Esophagus mucosa (tissue), 1 donor: ENCODE measurements at places on chromosomes 7 and 10.

DNA sequence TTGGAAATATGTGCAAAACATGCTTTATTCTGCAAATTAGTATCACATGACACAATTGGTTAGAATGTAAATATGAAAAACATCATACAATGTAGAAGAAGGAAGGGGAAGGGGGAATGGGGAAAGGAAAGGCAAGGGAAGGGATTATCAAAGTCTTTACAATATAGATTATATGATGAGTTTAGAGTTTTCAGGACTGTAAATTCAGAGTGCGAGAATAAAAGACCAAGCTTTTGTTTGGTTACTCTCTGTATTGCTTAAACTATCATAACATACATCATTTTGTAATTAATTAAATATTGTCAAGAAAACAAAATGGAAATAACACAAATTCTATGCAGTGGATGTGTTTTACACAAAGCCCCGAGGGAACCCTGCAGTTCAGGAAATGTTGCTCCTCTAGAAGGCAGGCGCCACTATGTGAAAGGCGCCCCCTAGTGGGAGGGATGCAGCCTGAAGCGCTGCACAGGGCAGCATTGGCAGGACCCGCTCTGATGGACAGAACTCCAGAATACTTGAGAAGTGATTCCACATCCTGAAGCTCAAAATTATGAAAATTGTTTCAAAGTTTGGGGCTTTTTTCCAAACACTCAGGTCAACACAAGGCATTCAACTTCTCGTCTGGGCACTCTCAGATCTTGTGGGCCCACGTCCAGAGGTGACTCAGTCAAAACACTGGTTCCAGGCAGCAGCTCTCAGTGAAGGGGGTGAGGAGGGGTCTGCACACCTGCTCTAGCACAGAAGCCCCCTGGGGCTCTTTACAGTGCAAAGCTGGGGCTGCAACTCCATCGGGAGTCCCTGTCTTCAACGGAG, 31.6 kb upstream of the TMEM254 start:
- ATAC-seq = peak; percentile 90

DNA sequence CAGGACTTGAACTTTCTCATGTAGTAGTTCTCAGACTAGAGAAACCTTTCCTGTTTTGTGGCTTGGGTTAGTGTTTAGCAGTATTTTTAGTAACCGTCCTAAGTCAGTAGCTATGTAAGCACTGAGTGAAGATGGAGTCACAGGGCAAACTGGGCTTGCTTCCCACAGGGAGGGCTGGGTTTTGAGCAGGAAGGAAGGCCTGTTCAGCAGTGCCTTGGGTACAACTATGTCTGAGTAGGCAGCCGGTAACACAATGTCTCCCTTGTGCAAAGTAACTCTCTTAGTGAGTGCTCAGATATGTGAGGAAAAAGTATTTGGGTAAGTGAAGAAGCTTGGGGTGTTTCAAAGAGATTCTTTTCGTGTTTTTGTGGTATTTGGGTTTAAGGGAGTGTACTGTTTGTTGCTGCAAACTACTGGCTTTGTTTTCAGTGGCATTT, 96.4 kb downstream of the CCSER2 start:
- peak; percentile 99 for ATAC-seq

DNA sequence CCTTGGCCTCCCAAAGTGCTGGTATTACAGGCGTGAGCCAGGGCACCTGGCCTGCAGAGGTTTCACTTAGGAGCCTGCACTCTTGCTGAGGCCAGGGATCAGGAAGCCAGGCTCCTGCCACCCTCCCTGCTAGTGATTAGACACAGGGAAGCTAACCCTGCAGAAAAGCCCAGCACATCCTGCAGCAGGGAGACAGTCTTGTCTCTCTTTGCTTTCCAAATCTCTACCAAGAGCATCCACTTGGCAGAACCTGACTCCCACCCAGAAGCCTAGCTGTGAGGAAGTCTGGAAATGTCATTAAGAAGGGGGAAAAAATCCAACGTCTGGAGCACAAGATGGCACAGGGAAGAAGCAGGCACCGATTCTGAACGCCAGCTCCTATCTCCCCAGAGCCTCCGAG, 8.0 kb upstream of the FAM171A1 start:
- no peak for ATAC-seq

- ATAC-seq = no peak
These were observed 4.8 kb downstream of the DHTKD1 start for GRCh38 chr10:12073526-12073925.

DNA sequence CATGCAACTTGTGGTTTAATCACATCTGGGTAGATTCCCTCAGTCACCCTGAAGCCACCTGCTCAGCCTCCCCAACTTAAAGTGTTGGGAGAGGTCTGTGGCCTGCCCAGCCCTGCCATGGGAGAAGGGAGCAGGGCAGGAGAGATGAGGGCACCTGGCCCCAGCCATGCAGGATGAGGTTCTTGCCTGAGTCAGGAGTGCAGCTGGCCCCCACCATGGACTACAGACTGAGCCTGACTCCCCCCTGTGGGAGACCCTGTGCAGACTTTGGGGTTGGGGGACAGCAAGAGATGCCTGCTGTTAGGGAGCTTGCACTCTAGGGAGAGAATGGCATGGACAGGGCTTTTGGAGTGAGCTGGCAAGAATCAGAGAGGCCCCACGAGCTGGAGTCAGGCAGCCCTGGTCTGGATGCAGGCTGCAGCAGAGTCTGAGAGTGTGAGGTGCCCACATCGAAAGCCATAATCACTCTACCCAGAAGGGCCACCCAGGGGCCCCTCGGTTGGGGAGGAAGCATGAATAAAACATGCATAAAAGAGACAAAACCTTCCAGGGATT, 34.7 kb upstream of the DPYSL4 start:
- ATAC-seq = no peak

DNA sequence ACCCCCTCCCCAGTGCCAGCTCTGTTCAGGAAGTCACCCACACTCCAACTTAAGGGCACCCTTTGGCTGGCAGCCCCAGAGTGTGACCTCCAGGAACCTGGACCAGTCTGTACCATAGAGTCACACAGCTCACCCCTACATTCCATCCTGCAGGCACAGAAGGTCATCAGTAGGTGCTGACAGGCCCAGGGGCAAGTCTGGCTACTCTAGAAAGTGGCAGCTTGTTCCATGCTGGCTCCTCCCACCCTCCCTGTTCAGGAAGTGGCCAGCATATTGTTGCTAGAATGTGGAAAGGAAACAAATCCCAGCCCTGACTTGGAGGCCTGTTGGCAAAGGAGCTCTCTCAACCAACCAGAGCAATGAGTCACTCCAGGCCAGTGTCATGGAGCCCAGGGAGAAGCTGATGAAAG, 3.2 kb upstream of the NCOA4 start:
- ATAC-seq = peak; percentile 69

DNA sequence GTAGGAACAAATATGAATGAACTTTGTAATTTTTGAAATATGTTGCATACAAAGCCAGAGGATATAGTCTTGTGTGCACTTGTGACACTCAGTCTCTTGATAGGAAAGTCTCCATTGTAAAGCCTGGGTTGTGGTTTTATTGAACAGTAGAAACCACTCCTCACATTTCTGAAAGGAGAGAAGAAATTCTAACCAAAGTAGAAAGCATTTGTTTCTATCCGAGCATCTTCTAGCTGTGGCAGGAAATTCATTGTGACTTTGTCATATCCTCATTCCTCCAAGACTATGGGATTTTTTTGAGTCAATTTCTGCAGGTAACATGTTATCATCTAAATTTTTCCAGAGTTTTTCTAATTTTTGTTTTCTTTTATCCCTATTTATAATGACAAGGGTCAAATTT, 55.5 kb upstream of the NCF1 start:
- no peak for ATAC-seq

- no peak for ATAC-seq
These were observed 2.6 kb downstream of the GTPBP4 start for GRCh38 chr10:990808-991207.

DNA sequence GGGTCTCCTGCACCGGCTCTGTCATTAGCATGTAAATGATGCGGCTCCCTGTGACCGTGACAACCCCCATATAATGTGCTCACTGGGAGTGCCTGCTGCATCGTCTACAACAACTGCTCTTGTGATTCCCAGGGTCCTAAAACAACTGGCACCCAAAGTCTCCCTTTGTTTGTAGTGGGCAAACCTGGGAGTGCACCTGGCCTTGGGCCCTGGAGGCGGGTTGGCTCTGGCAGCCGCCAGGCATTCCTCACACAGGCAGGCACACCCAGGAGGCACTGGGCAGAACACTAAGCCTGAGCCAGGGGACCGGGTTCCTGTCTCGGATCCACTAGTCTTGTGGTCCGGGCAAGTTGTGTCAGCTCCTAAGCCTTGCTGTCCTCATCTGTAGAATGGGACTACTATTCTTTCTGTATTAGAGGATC, 115.5 kb upstream of the GPR26 start:
- ATAC-seq = no peak

- no peak for ATAC-seq
These were observed 8.3 kb upstream of the SEMA3A start for GRCh38 chr7:84202855-84203254.

DNA sequence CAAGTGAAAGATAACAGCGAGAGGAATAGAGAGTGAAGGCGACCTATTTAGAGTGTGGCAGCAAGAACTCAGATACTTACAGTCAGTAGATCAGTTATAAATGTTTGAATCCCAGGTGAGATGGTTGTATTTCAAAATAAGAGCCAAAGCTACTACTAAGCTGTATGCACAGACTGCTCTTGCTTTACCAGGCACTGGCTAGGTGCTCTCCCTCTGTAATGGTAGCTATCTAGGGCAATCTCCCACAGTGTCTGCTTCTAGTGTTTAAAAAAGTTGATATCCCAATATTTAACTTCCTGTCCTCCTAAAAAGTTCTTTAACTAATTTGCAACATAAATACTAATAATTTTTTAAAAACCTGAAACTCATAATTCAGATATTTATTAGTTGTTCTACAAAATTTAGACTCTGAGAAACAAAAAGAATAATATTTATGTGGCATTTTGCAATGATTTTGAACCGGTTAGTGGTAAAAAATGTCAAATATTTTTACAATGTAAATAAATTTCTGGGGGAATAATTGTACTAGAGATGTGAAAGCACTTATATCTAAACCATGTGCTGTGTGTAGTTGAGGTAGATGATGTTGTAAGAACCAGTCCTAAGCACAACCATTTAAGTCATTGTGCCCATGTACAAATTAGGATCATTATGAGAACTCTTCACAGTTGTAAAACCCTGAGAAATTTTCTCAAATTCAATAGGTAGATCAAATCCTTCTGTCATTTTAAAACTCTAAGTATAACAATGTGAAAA, 349.3 kb upstream of the SEMA3D start:
- no peak for ATAC-seq

GRCh38 chr7:92778972-92779371, 57.4 kb downstream of the CDK6 start:
- ATAC-seq = no peak

DNA sequence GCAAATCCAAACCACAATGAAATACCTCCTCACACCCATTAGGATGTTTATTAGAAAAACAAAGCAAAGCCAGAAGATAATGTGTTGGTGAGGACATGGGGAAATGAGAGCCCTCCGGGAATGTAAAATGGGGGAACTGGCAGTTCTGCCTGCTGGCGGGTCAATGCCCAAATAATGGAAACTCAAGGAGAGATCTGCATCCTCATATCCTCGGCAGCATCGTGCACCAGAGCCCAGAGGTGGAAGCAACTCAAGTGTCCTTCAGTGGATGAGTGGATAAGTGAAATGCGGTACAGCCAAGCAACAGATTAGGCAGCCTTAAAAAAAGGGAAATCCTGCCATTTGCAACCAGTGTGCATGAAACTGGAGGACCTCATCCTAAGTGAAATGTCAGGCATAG, 325.2 kb downstream of the WDR37 start:
- ATAC-seq = no peak

DNA sequence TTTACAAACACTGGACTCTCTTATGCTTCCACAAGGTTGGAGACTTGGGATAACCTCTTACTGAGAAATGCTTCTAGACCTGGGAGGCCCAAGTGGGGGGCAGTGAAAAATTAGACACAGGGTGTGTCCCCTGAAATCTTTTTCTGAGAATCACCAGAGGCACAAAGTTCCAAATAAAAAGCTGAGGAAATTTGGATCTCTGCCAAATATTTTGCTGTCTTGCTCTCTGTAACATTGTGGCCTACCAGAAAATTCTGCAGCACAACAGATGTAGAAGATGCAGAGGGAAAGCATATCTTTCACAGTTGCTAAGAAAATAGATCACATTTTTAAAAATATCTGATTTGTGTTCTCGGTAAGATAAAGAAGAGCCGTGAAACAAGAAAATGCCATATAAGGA, 849.4 kb downstream of the CCSER2 start:
- ATAC-seq = no peak

DNA sequence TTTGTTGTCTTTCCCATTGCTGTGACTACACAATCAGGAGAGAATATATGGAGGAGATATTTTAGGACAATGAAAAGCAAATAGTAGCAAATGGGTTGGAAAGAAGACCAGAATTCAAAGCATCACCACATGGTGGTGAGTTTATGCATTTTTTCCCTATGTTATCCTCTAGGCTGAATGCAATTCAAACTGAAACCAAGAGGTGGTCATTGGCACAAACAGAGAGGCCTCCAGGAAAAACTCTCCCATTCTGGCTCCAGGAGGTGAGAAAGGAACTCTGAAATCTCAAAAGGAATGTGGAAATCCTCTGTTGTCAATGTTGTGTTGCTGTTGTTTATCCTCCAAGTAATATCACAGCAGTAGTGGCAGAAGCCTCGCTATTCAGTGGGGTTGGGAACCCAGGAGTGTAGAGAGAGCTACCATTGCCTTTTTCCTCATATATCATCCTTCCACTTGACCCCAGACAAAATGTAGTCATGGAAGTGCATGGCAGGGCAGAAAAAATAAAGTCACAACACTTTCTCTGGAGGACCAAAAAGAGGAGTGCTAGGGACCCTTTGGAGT, 819.1 kb downstream of the GRID1 start:
- ATAC-seq = no peak

GRCh38 chr7:106372595-106373318, 88.0 kb upstream of the NAMPT start:
- ATAC-seq = no peak

DNA sequence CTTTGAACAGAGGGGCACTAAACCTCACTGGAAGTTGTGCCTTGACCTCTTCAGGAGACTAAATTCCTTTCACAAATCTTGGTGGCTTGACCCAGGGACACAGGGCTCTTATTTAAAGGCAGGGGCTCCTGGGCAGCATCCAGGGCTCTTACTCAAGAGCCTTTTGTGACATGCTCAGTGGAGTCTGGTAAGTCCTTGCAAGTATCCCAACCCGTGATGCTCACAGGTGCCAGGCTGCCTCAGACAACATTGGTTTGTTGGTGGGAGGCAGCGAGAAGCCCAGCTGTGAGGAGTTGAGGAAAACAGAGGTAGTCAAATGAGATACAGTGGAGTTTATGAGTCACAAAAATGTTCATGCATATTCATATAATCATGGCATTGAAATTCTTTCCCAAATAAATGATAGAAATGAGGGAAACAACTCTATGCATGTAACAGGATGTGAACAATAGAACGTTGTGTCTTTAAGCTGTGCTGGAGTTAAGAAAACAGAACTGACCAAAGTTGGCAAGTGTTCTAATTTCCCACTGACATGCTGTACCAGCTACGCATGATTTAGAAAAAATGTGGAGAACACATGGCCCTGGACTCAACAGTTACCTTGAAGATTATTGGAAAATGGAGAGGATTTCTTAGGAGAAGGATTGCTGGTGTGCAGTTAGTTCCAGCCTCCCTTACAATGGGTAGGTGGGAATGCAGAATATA, 654.5 kb upstream of the COBL start:
- no peak for ATAC-seq

GRCh38 chr10:123496375-123496774, 169.8 kb upstream of the GPR26 start:
- ATAC-seq = no peak
